ENCODE measurements at places on chromosomes 6 and 20. TPM values are rescaled to one million over a fixed set of nuclear protein-coding genes. Genes with fewer than 3 reads are reported as not detected.

MUC22 gene
- 0.03 TPM for polyA plus RNA-seq

DNA sequence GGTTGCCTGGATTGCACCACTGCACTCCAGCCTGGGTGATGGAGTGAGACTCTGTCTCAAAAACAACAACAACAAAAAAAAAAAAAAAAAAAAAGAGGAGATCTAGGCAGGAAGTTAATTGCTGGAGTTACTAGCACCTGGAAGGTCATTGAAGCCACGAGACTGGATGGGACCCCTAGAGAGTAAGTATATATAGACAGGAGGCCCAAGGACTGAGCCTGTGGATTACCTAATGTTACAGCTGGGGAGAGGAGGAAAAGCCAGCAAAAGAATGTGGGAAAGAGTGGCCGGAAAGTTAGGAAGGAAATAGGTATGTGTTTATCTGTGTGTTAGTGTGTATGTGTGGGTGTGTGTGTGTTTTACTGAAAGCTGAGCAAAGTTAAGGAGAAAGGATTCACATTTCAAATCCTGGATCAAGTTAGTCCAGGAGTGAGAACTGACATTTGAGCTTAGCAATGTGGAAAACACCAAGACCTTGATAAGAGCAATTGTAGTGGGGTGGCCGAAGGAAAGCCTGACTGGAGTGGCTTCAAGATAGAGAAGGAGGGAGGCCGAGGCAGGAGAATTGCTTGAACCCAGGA lies 38.4 kb downstream of the ANKRD6 start:
- DNase-seq, result no peak

GRCh38 chr6:16882230-16882629 lies 121.0 kb upstream of the ATXN1 start:
- peak; percentile 8 for DNase-seq

- DNase-seq, result no peak
Observed at GRCh38 chr6:46808806-46809205, 15.6 kb downstream of the MEP1A start.

UFL1 gene
- 25.2 TPM for polyA plus RNA-seq

CD83 gene
- polyA plus RNA-seq, result 76.1 TPM

DNA sequence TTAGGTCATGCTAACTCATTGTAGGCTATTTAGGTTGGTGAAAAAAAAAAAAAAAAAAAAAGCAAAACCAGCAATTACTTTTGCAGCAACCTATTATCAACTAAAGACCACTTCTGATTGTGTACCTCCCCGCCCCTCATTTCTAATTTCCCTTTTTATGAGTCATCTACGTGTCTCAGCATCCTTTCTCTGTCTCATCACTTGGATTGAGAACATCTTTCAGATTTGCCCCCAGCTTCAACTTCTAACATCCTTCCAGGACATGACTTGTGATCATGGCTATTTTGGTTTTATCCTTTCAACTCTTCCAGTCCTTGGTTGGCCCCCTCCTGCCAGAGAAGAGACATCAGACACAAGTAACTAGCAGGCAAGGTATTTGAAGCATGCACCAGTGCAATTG lies 156.7 kb upstream of the CCN2 start:
- no peak for DNase-seq

DNA sequence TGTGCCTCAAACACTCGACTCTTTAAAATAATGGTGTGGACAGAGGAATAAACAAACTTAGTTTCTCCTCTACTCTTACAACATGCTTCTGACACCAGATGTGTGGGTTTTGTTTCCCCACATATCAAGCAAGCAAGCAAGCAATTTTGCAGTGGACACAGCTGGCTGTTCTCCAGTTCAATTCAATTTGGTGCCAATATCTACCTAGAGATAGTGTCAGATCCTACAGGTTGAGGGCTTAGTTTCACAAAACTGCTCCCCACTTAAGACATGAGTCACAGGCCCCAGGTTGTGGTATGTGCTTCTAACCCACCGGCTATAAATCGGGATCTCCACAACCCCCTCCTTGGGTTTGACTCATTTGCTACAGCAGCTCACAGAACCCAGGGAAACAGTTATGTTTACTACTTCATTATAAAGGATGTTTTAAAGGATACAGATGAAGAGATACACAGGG lies 131.4 kb upstream of the TRAF3IP2 start:
- DNase-seq, result no peak

HELZ2 gene
- 2.1 TPM for polyA plus RNA-seq

PPP1R16B gene
- 67.9 TPM for polyA plus RNA-seq

ZC3H12D gene
- 1.2 TPM for polyA plus RNA-seq

GRCh38 chr20:50358971-50359370 lies 151.2 kb upstream of the PTPN1 start:
- DNase-seq, result no peak

CHRNA4 gene
- polyA plus RNA-seq, result not detected

DNA sequence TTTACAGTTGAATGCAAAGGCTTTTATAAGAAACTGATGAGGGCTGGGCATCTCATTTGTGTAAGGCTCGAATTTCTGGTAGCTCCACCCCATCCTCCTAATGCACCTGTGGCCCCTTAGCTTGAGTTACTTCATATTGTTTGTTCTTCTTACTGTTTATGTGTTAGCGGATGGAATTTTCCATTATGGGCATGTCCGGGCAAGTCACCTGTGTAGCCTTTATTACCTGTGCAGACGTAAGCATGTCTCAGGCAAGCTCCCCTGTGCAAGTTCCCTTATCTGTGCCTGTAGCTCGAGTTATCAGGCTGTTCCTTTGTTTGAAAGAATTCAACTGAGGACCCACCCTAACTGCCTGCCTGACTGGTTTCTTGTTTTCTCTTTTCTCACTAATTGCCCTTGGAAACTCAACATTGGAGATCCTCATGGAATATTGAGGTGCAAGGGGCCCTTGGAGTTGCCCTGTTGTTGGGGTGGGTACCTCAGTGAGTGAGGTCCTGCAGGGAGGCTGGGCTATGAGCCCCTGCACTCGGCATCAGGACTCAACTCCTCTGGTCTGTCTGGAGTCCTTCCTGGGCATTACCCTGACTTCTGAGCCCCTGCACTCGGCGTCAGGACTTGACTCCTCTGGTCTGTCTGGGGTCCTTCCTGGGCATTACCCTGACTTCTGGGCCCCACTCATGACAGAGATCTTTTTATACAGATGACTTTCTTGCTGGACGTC lies 207.9 kb upstream of the SULF2 start:
- DNase-seq, result no peak

DNA sequence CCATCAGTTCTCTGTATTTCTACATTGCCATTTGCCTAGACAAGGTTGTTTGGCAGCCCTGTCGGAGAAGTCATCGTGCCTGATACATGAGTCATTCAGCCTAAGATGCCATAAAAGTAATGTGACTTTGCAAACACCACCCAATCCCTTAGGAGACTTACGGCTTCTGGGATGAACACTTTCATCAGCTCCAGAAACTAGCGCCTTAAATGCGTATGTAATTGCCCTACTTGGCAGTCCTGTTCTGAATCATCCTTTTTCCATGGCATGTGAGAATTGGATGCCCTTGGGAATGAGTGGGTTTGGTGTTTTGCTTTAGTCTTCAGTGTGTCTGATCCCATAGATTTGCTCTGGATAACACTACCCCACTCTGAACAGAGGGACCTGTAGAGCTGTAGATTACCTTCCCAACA lies 158.5 kb downstream of the SASH1 start:
- no peak for DNase-seq

GRCh38 chr20:25738198-25738597 lies 41.5 kb upstream of the ZNF337 start:
- DNase-seq, result no peak

EYA2 gene
- polyA plus RNA-seq, result not detected

SLC17A5 gene
- polyA plus RNA-seq, result 7.2 TPM

DNA sequence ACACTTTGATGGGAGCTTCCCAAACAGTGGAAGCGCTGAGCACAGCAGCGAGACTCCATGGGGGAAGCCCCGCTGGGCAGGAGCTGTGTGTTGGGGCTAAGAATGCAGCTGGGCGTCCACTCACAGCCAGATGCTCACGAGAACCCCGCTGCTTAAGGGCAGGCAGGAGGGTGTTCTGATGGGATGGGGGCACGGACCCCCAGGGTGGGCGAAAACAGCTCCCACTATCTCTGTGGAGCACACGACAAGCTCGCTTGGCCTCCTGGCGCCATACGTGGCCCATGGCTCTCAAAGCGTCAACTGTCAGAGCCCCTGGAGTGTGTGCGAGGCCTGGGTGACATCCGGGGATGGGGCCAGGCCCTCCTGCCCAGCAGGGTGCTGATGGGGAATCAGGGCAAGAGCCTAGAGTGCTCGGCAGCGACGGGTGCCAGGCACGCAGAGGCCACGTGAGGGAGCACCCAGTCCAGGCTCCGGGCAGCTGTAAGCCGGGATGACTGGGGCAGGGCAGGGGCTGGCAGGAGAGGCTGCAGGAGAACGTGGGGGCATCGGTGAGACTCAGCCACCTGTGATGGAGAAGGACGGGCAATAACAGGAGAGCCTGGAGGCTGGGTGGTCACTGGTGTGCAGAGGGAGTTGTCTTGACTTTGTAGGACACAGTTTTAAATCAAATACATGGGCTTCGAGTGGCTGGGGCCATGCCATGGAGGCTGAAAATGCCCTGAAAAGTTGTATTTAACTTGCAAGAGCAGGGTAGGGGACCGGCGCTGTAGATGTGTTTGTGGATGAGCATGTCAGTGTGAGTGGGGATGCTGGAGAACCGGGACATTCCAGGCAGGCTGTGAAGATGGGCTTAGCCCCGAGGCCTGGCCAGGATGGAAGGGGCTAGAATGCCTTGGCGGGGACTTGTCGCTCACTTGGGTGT lies 27.3 kb downstream of the PYGB start:
- DNase-seq, result no peak

DNA sequence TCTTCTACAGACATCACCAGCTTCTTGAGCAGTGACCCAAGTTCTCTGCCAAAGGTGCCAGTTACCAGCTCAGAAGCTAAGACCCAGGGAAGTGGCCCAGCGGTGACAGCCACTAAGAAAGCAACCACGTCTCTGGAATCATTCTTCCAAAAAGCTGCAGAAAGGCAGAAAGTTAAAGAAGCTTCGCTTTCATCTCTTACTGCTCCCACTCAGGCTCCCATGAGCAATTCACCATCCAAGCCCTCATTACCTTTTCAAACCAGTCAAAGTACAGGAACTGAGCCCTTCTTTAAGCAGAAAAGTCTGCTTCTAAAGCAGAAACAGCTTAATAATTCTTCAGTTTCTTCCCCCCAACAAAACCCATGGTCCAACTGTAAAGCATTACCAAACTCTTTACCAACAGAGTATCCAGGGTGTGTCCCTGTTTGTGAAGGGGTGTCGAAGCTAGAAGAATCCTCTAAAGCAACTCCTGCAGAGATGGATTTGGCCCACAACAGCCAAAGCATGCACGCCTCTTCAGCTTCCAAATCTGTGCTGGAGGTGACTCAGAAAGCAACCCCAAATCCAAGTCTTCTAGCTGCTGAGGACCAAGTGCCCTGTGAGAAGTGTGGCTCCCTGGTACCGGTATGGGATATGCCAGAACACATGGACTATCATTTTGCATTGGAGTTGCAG lies 15.2 kb downstream of the GTPBP2 start:
- no peak for DNase-seq

DNA sequence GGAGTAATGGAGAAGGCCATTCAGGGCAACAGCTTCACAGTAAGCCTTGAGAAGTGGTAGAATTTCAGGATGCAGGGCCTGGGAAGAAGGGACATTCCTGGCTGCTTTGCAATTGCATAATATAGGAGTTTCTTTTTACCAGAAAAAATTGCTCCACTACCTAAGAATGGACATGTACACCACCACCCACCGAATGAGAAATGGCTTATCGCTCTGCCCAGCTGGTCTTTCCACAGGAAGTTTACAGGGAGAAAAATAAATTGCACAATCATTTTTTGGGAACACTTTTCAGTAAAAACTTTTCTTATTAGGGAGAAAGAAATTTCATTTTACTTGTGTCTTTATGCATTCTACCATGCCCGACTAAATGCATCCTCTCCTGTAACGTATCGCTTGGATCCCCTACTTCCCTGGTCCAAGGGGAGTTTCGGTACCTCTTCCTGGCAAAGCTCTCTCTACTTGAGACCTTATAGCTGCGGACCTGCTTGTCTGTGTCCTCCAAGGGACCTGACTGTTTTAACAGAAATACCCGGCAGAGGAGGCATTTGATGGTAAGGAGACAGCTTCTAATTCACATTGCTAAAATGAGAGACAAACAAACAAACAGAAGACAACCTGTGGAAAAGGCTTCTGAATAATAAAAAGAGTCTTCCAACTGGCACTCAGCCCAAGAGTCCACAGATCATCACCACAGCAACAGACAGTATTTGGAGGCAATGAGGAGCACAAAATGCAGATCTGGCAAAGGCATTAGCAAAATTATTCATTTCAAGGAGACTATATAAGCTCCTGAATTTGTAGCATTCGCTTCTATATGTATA lies 54.2 kb downstream of the MAP3K5 start:
- DNase-seq, result no peak

DNA sequence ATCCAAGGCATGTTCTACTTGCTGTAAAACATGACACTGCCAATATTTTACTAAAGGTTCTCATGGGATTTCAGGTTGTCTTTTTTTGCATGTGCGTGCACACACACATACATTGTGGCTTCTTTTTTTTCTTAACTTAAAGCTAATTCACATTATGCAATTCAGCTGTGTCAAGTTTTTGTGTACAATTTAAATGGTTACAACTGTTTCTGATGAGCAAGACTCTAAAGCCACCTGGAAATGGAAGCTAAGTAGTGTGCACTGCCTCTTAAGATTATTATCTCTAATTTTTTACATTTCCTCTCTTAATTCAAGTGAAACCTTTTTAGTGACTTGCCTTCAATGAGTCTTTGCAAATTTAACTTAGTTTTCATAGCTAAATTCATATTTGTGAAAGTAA lies 75.3 kb downstream of the TULP4 start:
- DNase-seq, result no peak

GRCh38 chr20:59471653-59472421 lies 132.5 kb upstream of the PHACTR3 start:
- no peak for DNase-seq

DNA sequence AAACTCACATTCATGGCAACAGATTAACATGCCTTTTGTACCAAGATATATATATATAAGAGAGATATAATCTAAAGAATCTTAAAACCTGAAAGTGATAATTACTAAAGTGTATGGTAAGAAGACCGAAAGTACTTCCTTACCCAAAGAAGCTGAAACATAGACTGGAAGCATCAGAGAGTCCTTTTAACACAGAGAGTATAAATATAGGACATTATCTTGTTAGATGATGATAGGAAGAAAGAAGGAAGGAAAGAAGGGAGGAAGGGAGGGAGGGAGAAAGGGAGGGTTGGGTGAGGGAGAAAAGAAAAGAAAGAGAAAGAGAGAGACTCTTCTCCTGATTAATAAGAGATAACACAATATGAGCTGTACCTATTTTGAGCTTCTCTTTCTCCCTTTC lies 68.2 kb downstream of the PHIP start:
- DNase-seq, result no peak

GRCh38 chr6:150835620-150836019 lies 29.9 kb upstream of the MTHFD1L start:
- no peak for DNase-seq

FITM2 gene
- 1.6 TPM for polyA plus RNA-seq

DPPA5 gene
- not detected for polyA plus RNA-seq

CTAGE9 gene
- not detected for polyA plus RNA-seq
